ENCODE measurements at places on chromosomes 2 and 18.

DNA sequence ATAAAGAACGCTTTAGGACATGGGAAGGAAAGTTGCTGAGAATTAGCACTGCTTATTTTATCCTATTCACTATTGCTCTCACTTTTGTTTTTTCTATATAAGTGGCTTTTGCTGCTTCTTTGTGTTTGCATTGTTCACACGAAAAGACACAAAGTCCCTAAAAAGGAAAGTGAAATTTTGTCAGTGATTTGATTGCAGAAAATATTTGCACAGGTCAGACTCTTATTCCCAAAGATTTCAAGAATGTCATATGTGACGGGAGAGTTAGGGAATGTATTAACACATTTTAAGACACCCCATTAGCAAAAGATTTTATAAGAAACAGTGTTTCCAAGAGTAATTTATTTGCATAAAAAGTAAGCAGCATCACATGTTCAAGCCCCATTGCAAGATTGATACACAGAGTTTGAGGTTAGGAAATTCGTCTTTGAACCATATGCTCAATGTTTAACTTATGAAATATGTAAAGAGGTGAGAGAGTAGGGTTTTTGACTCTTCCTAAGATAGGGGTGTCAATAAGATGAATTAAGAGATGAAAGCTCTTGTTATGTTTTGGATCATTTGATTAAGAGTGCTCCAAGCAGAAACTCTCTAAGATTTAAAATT is 57.0 kb downstream of the CCDC102B start:
- DNase-seq: no peak

DNA sequence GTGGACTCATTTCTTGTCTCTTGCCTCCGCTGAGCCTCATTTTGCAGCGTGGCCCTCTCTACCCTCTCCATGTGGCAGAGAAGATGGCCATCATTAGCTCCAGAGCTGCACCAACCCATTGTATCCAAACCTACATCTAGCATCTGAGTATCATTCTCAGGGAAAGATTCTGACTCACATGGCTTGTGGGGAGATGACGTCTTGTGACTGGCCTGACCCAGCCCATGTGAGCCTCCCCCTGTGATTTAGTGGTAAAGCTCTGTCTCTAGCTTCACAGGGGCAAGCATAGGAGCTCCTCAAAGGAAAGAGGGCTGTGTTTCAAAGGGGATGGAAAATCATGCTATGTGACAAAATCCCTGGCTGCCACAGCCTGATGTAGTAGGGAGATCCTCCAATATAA is 87.4 kb upstream of the RBMS1 start:
- DNase-seq: no peak

- DNase-seq: no peak
These were observed 103.4 kb downstream of the METTL8 start for GRCh38 chr2:171330155-171330956.

DNA sequence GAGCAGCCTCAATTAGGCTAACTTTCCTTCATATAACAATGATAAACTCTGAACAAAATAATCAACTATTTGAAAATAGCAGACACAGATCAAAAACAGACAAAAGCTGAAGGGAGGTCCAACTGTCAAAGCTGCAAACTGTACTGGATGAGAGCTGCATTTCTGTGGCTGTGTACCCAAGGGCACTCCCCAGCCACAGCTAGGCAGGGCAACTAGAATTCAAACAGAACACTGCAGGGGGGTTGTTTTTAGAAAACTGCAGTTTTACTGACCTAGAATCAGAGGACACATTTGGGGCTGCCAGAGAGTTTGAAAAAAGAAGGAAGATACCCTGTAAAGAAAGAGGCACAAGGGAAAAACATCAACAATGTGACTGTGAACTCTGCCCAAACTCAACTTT is 56.8 kb downstream of the SMAD2 start:
- DNase-seq: no peak

GRCh38 chr2:233976690-233977294 is 59.6 kb downstream of the TRPM8 start:
- DNase-seq: no peak

DNA sequence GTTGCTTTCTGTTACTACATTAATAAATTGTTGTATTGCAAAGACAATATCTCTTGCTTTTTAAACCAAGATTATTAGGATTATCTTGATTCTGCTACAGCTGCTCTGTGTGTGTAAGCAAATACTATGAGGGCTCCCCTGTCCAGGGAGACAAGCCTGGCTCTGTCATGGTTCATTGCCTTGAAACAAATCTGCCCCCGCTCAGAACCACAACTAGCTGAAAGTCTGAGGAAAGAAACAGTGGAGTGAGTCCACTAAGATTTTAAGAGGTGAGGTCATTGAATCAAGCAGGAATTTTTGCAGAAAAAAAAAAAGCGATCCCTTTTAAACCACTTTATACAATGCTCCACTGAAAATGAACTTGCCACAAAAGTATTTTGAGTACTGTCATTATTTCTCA is 30.8 kb upstream of the LRRTM4 start:
- DNase-seq: no peak

DNA sequence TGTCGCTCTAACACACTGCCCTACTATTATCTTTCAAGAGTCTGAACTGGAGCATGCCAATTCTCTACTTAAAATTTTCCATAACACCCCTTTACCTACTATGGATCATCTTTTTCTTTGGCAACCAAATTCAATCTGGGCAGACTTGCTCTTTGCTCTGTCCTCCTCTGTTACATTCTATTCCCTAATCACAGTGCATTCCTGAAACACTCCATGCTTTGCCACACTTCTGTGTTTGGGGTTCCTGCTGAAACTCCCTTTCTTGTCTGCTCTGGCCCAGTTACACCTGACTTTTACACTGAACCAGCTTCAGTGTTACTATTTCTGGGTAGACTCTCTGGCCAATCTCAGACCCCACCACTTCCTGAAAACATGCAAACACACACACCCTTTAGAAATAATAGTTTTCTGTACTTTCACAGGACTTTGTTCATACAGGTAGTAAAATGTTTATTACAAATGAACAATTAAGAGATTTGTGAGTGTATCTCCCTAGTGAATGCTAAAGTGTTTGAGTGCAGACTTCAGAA is 119.9 kb upstream of the DCC start:
- DNase-seq: no peak

DNA sequence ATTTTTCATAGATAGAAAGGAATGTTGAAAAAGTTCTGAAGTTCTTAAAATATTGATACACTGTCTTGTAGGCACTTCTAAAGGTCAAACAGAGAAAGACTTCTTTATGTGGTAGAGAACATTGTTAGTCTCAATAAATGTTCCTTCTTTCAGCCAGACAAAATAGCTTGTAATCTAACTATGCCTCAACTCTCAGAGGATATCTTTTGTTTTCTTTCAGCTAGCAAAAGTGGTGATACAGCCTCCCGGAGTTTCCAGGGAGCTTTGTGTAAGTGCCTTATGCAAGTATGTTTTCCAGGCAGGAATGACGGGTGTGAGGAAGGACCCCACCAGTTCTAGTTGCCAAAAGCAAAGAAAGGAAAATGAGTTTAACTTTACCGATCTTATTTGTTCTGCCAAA is 452.1 kb upstream of the ST6GAL2 start:
- DNase-seq: no peak

DNA sequence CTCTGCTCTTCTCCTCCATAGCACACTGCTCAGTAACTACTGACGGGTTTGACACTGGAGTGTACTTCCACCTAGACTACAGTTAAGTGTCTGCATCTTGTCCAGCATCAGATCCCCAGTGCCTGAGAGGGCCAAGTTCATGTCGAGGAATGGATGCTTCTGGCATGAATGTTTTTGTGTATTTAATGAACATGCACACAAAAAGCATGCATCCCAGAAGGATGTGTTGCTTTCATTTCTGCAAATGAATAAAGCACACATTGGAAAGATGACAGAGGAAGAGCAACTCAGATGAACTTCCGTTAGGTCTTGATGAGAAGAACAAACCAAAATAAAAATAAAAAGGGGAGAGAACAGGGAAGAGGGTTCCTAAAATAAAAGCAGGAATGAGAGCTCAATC is 27.9 kb downstream of the C2orf49 start:
- no peak for DNase-seq

- no peak for DNase-seq
These were observed 45.6 kb downstream of the HDLBP start for GRCh38 chr2:241269707-241270520.

DNA sequence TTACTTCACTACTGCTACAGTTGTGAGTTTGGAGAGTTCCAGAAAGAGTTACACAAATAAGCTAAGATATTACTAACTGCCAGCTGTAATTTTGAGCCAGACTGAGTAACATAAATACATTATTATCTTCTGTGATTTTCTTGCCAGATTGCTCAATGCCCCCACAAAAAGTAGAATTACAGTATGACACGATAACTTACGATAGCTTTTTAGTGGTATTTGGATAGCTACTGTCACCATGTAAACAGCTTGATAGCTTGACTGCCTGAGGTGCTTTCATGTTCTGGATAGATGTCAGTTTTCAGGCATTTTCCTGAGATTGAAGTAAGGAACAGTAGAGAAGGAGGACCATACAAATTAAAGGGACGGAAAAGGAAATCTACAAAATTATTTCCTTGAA is 533.3 kb downstream of the SOCS6 start:
- DNase-seq: no peak

- no peak for DNase-seq
These were observed 36.4 kb downstream of the STK39 start for GRCh38 chr2:168210895-168211570.

DNA sequence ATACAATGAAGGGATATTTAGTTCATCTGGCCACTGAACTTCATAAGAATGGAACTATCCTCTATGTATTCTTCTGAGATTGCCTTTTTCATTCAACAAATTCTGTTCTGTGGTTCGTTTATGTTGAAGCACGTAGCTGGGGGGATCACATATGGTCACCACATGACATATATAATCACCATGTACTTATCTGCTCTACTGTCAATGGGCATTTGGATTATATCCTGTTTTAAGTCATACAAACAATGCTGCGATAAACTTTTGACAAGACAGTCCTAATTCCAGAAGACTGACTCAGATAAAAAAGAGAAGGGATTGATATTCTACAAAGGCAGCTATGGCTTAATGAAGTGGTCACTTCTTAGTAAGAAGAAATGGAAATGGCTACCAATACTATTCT is 116.0 kb upstream of the CCDC195 start:
- no peak for DNase-seq

GRCh38 chr2:12169721-12170120 is 423.3 kb downstream of the LPIN1 start:
- DNase-seq: no peak

- no peak for DNase-seq
These were observed 141.6 kb upstream of the MSH6 start for GRCh38 chr2:47641366-47641765.

DNA sequence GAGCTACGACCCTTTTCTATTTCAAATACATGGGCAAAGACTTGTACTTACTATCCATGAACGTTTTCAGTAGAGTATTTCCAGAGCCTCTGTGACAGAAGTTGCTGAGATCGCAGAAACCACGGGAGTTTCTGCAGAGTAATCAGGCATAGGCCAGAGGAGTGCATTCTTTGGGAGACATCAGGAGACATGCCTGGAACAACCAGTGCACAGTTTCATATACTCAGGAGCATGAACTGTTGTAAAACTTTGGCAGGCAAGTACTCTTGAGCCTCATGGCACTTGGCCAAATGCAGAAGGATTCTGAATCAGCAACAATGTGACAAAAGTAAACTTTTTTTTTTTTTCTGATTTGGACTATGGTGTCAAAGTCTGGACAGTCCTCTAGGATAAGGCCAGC is 307.1 kb downstream of the GRB14 start:
- no peak for DNase-seq

GRCh38 chr2:43114210-43114609 is 112.2 kb downstream of the ZFP36L2 start:
- no peak for DNase-seq

DNA sequence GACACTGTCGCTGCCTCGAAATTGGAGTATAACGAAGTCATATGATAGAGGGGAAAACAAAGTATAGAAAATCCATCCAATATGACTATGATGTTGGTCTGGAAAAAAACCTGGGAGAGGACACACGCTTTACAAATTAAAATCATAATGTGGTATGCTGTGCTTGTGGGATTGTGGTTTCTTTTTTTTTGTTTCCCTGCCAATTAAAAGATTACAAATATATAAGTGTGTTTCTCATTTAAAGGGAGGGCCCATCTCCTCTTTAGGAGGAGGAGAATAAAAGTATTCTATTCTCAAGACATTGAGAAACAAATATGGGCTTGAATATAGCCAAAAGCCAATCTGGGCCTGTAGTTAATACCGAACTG is 86.6 kb downstream of the EPHA4 start:
- no peak for DNase-seq
